ENCODE measurements at places on chromosomes 7 and 10.

DNA sequence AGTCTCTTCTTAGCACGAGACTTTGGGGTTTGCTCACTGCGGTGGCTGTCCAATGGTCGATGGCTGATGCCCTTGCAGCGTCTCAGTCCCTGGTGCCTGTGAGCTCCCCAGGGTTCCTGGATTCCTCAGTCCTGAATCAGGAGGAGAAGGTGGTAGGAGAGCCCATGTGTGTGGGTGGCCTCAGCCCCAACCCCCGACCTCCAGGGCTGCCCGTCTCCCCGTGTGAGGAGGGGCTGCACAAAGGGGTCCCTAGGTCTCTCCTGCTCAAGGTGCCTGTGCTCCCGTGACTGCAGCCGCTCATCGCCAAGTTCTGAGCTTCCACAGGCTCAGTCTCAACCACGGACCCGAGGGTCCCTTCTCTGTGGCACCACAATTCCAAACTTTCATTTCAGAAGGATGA, 142.9 kb downstream of the VIPR2 start:
- no peak for DNase-seq

GRCh38 chr10:50545846-50546245, 77.9 kb downstream of the SGMS1 start:
- no peak for DNase-seq

- DNase-seq, result no peak
Observed at GRCh38 chr10:94757916-94758315, 4.6 kb upstream of the CYP2C19 start.

GRCh38 chr7:7554021-7554432, 12.7 kb upstream of the MIOS start:
- DNase-seq, result no peak

Data from T-helper 9 cell (primary cell).